ENCODE measurements at places on chromosomes 5 and 9. TPM values are rescaled to one million over a fixed set of nuclear protein-coding genes. Genes with fewer than 3 reads are reported as not detected.

DNA sequence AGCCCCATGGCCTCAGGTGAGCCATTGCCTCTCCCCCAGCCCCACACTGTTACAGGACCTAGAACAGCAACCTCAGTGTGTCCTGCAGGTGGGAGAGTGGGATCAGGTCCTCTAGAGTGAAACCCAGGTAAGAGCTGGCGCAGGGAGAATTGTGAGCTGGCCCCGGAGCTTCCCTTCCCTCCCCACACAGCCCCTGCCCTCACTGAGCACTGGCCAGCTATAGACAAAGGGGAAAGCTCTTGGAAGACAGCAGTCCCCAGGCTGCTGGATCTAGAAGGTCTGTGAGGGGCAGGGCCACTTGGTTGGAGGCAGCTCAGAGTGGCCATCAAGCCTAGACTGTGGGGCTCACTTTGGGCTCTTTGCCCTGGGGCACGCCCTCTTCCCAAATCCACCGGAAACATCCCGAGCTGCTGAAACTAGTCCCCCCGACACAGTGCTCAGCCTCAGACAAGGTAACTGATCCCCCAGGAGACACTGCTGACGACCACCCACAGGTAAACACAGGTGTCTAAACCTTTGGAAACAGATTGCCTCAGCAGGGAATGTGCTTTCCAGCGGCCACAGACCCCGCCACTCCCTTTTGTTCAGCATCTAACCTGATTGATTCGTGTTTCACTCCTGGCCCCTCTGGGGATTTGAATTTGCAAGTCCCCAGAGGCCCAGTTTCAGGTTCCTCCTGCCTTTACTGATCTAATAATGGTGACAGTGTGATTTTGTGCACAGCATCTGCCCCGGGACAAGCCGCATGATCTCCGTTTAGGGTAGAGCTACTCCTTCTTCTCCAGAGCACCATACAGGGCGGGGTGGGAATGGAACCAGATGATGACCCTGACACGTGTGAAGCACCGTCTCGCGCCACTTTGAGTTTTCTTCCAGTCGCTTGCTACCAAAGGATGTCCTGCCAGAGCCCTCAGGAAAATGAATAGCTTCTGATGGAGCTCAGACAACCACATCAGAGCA lies 42.2 kb upstream of the ADAMTS2 start:
- DNase-seq = no peak

DNA sequence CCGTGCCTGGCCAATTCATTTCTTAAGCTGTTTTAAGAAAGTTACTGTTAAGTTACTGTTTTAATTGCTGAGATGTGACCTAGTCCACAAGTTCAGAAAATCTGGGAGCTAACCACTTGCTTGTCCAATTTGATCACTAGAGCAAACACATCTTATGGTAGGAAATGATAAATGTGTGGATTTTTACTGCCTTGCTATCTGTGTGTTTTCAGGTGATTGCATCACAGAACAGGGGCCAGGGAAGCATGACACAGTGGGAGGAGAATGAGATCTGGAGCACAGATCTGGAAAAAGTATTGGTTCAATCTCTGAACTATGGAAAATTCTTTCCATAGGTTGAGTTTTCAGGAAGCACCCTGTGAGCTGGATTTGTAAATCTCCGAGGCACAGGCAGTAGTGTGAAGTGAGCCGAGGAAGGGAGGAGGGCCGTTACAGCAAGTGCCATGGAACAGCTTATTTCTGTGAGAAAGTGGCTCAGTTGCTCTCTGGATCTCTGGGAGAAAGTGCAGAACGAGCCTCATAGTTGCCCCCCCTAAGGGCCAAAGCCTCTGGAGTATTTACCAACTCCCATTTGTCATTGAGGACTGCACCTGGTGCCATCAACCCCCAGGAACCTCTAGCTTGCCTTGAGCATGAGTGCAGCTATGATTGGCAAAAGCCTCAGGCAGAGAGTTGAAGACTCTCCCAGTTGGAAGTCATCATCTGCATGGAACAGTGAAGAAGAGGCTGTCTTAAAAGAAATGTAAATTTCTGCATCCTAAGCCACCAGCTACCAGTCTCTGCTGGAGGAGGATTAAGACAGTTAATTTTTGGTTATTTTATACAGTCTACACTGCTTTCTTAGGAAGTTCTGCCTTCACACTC lies 161.8 kb upstream of the CLINT1 start:
- DNase-seq = no peak

DNA sequence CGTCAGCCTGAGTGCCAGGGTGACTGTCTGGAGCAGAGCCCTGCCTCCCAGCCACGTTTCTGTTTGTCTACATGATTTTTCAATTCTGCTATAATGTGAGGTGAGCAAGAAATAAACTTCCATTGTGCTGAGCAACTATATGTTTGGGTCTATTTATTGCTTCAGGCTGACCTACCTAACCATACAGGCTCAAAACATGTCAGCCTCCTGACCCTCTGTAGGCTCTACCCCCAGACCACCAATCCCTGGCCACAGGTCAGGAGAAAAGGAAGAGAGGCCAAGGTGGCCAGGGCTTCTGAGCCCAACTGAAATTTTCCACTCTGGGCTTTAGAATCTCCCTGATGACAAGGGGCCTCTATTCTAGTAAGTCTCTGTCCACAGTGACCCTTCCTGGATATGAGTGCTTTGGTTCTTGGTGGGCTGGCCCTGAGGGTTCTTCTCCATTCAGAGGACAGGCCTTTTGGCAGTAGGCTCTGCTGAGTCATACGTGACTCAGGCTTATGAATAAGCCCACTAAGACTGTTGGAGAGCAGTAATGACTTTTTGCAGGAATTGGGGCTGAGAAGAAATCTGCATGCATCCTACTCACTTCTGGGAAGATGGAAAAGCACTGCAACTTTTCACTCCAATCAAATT lies 117.2 kb upstream of the TBCA start:
- DNase-seq = no peak

Gene TMEM232
- polyA plus RNA-seq = not detected

GRCh38 chr9:133676450-133676849 lies 40.3 kb downstream of the DBH start:
- DNase-seq = no peak

DNA sequence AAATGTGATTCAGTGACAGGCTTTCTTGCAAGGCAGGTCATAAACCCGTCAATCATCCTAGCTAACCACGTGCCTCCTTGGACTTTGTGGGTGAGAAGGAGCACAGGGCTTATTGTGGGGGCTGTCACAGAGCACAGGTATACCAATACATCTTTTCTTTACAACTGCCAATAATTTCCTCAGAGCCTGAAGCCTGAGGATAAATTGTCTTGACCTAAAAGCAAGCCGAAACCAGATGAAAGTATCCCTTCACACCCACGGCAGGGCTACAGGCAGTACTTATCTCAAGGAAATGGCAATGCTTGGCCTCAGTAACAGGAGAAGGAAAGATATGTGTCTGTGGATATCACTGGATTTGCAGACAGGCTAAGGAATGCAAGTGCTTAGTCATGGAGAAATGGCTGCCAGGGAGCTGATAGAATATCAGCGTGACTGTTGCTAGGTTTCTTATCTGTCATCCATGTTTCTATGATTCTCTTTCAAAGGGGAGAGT lies 90.3 kb upstream of the ZNF366 start:
- no peak for DNase-seq

Gene CDH12
- polyA plus RNA-seq = not detected

- no peak for DNase-seq
Measured at GRCh38 chr9:91214086-91214485, 147.6 kb downstream of the AUH start.

- no peak for DNase-seq
Measured at GRCh38 chr9:14907360-14907685, 2.9 kb downstream of the FREM1 start.

Gene MINAR2
- not detected for polyA plus RNA-seq

DNA sequence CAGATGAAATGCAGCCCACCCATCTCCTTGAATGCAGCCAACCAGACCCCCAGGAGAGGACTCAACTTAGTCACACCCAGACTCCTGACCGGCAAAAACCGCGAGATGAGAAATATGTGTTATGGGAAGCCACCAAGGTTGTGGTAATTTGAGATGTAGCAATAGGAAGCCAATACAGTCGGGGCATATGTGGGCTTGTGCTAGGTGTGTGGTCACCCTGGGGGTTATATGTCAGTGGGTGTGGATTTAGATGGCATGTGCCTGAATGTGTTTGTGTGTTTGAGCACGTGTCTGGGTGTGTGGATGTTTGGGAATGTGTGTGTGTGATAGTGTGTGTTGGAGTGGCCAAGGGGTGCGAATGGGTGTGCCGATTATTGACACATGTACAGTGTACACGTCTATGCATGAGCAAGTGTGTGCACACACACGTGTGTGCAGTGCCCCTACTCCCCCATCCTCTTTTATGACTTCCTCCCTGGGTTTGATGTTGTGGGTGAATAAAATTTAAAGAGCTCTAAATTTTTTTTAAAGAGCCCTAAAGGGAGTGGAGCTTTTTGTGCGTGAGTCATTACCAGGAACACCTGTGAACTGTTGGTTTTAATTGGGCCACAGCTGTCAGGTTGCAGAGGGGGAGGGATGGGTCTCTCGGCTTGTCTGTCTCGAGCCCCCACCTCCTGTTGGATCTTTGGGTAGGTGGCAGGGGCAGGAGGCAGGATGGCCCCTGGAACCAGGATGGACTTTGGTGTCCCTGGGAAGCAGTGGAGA lies 86.8 kb downstream of the LHX2 start:
- DNase-seq = no peak

Gene LYRM7
- polyA plus RNA-seq = 8.7 TPM

DNA sequence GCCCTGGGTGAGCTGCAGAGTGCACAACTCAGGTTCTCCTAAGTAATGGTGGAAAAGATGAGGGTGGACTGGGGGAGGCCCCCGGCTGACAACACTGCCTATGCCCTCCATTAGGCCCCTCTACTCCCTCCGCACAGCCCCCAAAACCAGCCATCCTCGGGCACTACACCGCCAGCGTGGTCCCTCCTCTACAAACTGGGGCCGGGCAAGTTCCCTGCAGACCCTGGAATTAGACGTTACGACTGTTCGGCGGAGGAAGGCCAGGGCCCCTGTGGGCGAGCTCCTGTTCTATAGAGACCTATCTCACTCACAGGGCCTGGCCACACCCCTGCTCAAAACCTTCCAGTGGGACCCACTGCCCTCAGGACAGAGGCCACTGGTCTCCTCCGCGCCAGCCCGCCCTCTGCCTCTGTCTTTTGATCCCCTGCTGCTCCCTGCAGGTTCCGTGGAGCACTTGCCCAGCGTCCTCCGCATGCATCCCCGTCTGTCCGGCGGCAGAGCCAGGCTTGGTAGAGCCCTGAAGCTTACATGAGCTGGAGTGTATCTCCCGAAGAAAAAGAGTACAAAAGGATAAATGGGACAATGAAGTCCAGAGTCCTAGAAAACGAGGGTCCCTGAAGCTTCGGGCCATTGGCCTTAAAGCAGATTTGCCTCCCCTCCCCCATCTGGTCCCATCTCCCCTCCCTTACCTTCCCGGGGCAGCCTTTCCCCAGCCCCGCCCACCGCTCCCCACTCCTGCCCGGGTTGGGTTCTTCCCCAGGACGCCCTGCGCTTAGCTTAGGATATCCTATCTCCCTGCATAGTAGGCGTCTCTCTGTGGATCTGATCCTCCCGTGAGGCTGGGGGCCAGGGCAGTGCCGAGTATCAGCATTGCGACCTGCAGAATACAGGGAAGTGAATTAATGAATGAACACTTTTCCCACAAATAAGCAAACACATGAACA lies 71.3 kb downstream of the HRH2 start:
- no peak for DNase-seq

- no peak for DNase-seq
Measured at GRCh38 chr5:27479859-27480258, 441.5 kb upstream of the CDH9 start.

DNA sequence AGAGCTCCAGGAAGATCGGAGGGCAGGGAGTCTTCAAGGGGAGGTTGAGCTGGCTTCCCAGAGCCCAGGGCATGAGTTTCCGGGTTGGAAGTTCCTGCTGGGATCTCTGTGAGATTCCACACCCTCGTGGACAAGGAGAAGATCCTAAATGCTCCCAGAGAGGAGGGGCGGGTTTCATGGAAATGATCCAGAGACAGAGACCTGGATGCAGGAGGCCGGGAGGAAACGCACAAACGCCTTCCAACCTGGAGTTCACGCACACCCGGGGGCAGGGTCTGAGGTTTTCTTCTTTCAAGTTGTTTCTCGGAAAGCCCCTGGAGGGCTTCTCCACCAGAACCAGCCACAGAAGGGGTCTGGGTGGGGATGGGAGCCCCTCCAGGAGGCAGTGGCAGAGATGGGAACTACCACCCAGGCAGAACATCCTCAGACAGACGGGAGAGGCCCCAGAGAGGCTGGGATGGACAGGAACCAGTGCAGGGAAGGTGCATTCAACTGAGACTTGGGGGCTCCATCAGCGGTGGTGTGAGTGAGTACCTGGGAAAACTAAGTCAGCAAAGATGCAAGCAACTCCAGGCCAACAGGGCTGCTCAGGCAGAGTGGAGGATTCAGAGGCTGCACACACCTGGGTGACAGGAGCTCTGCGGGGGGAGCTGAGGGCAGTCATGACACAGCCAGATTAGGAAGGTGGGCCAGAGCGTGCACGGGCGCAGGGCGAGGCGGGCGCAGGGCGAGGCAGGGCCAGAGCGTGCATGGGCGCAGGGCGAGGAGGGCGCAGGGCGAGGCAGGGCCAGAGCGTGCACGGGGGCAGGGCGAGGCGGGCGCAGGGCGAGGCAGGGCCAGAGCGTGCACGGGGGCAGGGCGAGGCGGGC lies 52.1 kb upstream of the EXOC3 start:
- no peak for DNase-seq

Gene ACSL6
- 2.1 TPM for polyA plus RNA-seq

DNA sequence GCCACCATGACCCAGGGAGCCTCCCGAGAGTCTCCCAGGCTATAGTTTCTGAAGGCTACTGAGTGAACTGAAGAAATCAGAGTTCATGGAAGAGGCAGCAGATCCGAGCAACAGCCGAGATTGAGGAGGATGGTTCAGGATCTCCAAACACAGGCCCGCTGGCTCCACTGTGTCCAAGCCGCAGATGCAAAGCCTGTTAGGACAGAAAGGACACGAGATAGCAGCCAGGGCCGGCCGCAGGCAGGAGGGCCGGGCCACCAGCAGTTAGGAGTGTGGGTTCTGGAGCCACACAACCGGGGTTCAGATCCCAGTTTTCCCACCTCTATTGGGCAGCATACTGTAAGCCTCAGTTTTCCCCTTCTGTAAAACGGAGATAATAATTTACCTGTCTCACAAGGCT lies 27.7 kb downstream of the NEK6 start:
- DNase-seq = no peak

- no peak for DNase-seq
Measured at GRCh38 chr9:79610791-79611614, 39.2 kb downstream of the TLE4 start.

Gene PDE6A
- not detected for polyA plus RNA-seq

Gene CARD19
- polyA plus RNA-seq = 105 TPM

DNA sequence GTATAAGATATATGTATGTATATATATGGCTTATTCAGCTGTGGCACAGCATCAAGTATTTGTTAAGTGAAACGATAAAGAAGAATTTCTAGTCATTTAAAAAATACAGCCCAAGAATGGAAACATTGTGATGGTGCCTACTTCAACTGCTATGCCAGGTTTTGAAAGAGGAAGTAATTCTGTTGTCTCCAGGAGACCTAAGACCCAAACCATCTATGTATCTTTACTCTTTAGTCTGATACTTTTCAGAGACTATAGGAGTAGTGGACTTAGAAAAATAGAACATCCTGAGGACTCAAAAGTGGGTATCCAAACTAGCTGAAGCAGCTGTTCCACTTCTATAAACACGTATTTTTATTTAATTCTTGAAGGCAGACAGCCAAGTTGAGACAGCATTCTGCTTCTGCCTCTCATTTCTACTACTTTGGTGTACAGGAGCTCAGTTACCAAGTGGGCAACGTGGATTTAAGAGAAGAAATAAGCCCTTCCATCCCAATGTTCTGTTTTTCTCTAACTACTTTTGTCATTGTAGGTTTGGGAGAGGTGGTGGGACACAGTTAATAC lies 110.7 kb downstream of the RPS23 start:
- no peak for DNase-seq

Gene SPAAR
- not detected for polyA plus RNA-seq

Gene CCDC192
- not detected for polyA plus RNA-seq

GRCh38 chr9:70402213-70402612 lies 12.2 kb downstream of the KLF9 start:
- DNase-seq = no peak

Data from immature natural killer cell (primary cell).